ENCODE measurements at places on chromosomes 6 and 20. TPM values are rescaled to one million over a fixed set of nuclear protein-coding genes. Genes with fewer than 3 reads are reported as not detected.

ARMH2 gene
- not detected for total RNA-seq

JARID2 gene
- 60.9 TPM for total RNA-seq

IMPG1 gene
- total RNA-seq: not detected

DNA sequence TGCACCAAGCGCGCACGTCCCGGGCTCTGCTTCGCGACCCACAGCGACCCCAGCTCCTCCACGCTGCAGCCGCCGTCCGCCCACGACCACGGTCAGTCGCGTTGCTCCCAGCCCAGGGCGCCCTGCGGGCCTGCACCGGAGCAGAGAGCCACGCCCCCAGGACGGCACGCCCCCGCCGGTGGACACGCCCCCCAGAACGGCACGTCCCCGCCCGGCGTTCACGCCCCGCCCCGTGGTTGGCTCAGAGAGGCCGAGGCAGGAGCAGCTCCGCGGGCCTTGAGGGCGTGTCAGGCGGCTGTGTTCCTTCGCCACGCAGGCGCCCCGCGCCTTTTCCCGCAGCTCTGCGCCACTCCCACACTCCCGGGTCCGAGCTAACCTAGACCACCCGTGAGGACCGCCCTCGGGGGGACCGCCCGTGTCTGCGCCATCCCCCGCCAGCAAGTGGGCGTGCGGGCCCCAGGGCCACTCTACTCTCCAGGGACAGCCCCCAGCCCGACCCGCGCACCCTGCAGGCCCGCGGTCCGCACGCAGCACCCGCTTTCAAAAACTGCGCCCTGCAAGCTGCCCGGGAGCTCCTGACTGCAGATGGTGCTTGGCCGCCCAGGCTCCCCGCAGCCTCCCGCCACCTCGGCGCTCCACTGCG is at the start of gene RNASET2:
Gene RNASET2 (minus strand): TSS at position 107 of the 643 bp plus-strand sequence. CDS start 368 bp downstream, outside the sequence.
- peak within 1 kb of the TSS; percentile 92 for H3K27ac ChIP-seq
- DNase-seq: peak; percentile 99
- H3K27me3 ChIP-seq: peaks cover 27% of the 10 kb centered on the region
- H3K36me3 ChIP-seq: peaks cover 1% of the 10 kb centered on the region
- H3K4me3 ChIP-seq: peak within 1 kb of the TSS; percentile 74

Measured in progenitor cell of endocrine pancreas (in vitro differentiated cells).